Mucosa of descending colon (tissue), 3 donors: ENCODE measurements at places on chromosomes 7 and 10. TPM values are rescaled to one million over a fixed set of nuclear protein-coding genes. Genes with fewer than 3 reads are reported as not detected.

ABCA13 gene
- total RNA-seq = 1.6 TPM

ARHGEF35 gene
- 62.2 TPM for total RNA-seq

GRM3 gene
- total RNA-seq = not detected

ZNF775 gene
- 11.8 TPM for total RNA-seq

SPDYE8 gene
- total RNA-seq = not detected

OR9A4 gene
- 0.26 TPM for total RNA-seq

GTF2IRD1 gene
- 30.7 TPM for total RNA-seq

DNA sequence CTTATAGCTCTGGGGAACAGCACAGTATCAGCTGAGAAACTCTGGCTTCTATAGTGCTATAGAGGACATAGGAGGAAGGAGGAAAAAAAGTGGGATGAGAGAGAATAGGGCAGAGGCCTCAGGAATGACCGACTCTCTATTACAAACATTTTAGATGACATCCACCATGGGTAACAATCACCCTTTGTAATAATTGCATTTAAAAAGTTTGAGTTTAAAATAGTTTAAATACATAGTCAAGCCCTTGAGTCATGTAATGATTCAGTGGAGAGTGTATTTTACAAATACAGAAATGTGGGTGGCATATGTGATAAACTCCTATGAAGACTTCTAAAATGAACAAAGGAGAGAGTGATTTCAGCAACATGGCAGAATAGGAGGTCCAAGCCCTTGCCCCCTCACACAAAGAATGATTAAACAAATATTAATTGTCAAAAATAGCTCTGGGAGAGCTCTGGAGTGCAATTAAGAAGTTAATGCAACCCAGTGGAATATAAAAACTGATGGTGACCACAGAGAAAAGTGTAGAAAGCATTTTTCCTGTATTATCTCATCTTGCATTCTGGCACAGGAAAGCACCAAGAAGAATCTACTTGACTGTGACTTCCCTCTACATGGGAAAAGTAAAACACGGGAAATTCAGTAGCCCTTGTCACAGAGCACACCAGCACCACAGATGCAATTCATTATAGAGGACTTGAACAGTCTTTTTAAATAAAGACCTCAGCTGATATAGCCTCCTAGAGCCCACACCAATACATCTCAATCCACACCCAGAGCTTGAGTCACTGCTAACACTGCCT, 569.0 kb upstream of the SORCS1 start:
- no peak for DNase-seq

GRCh38 chr10:19577807-19578206, 238.4 kb upstream of the PLXDC2 start:
- DNase-seq = no peak

DNA sequence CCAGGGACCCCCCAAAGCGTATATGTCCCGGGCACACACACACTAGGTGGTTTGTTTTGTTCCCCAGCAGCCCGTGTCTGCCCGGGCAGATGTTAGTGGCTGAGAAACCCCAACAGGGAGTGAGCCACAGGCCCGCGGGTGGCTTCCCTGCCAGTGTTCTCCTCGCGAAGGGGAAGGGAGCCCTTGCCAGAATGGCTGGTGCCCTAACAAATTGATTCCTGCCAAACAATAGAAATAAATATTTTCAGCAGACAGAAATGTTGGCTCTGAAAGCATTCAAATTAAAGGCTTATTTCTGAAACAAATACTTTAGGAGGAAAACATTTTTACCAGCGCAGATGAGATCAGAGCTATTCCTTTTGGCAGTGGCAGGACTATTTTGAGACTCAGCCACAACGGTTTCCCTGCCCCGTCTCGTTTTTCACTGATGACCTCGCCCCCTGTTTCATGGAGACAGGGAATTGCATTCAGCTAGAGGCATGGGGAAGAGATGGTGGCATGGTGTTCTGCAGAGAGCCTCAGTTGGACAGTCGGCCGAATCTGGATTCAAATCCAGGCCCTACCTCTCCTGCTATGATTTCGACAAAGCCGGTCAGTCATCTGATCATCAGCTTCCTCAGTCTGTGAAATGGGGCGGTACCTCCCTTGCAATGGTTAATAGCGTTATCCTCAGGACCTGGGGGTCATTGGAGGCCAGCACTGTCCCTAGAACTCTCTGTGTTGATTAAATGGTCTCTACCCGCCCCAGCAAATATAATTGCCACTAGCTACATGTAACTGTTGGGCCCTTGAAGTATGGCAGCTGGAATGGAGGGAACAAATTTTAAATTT, 84.5 kb downstream of the CUX1 start:
- no peak for DNase-seq

DNA sequence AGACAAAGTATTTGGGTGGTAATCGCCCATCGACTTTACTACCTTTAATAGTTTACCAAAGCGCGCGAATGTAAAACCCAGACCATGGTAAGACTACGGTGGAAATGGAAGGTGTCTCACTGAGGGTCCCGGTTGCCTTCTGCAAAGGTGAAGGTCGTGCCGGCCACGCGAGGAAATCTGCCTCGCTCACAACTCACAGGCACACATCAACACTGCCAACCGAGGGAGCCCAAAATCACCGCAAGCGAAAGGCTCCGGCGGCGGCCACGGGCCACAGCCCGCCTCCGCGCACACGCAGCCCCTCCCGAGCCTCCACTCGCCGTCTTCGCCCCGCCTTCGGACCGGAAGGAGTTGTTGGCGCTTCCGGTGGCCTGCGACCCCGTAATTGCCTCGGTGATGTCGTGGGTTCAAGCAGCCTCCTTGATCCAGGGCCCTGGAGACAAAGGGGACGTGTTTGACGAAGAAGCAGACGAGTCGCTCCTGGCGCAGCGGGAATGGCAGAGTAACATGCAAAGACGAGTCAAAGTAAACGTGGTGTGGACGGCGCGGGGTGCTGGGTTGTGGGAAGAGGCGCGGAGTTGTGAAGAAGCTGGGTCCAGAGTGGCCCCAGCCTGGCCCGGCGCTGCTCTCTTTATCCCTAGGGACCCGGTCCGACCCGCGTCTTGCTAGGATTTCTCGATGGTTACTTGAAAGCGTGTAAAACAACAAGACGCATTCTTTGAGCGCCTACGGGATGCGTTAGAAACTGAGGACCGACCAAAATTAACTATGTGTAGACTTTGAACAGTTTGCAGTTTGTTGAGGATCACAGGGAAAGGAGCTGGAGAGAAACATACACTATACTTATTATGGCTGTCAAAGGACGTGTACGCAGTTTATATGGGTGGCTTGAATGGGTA, at the start of gene YAE1:
YAE1 (plus strand) TSS at position 382 of the 899 bp plus-strand sequence; CDS start at position 397, 15 bp downstream.
- peak; percentile 89 for DNase-seq

DNA sequence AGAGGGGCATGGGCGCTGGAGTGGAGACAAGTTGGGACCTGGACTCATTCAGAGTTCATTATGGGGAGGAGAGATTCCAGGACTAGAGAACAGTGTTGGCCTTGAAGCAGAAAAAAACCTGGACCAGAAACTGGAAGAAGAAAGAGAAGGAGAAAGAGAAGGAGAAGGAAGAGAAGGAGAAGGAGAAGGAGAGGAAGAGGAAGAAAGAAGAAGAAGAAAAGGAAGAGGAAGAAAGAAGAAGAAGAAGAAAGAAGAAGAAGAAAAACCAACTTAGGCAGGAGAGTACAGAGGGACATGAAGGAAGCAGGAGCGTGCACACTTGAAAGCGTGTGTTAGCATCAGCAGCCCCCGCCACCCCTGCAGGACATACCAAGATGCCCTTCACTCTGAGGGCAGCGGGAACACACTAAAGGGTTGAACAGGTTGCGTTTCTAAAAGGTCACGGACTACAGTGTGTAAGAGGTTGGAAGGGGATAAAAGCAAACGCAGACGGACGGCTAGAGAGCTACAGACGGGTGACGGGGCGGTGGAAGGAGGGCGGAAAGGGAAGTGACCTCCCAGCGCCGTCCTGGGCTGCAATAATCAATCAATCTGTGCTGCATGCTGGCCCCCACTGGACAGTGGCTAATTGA, 95.3 kb downstream of the SEC61G start:
- DNase-seq = no peak

DNA sequence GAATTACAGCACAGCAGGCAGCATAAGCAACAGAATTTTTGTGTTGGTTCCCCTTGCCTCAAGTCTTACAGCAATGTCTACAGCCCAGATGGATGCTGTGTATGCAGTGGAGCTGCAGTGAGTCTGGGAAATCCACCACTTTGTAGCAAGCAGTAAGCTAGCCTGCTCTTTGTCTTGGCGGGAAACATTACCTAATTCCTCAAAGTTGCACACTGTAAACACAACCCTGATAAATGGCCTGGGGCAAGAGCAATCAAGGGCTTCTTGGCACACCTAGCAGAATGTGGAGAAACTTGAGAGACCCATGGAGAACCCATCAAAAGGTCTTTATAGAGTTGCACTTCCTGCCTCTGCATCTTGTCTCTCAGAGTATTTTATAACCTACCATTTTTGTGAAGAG, 102.0 kb upstream of the FOXP2 start:
- DNase-seq = no peak

- DNase-seq = no peak
These were observed 732.9 kb upstream of the LRRN3 start for GRCh38 chr7:110358028-110358427.

GRCh38 chr7:139752604-139753003, 25.2 kb downstream of the HIPK2 start:
- no peak for DNase-seq

DNA sequence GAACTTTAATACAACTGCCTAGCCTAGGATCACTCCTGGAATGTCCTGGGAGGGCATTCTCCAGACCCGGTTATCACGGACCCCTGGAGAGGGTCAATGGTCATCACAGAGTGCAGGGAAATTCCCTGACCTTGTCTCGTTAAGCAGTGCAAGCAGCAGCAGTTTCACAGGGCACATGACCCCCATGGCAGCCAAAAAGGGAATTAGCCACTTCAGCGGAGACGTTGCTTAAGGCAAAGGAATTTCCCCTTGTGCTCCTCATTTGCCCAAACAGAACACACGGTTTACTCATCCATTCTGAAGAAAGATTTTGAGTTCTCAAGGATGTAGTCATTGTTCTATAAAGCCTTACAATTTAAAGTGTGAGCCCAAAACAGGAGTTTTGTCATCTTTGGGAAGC, 260.3 kb downstream of the SNX13 start:
- DNase-seq = peak; percentile 44

GRCh38 chr7:22732556-22733126, 5.6 kb downstream of the IL6 start:
- DNase-seq = no peak

GRCh38 chr10:123885406-123886170, 6.0 kb downstream of the CPXM2 start:
- no peak for DNase-seq

DNA sequence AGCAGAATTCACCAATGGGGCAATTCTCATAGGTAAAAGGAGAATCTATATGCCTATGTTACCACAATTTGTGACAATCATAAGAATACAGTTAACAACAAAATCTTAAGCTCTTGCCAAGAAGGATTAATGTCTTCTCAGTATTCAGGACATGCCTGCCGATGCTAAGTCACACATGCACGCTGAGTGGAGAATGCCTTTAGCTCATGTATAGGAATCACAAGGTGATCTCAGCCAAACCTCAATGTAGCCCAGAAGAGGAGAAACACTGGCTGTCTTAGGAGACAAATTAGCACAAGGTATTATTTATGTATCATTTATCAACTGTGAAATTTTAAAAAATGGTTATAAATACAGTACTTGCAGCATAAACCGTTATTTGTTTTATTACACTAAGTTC, 2.7 kb downstream of the HTR7 start:
- no peak for DNase-seq

DNA sequence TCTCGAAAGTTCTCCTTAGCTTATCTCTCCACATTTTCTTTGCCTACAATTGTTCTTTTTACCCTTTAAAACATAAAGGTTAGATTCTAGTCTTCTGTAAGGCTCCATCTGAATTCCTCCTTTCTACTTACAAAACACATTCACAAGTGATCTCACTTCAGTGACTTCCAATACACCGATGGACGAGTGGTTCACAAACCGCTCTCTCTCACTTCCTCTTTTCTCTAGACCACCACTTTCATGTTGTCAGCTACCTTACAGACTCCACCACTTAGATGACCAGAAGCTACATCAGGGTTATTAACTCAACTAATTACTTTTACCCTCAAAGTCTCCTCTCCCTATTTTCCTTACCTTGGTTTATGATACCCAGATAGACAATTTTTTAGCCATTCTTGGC, 11.8 kb downstream of the MET start:
- DNase-seq = no peak

DNA sequence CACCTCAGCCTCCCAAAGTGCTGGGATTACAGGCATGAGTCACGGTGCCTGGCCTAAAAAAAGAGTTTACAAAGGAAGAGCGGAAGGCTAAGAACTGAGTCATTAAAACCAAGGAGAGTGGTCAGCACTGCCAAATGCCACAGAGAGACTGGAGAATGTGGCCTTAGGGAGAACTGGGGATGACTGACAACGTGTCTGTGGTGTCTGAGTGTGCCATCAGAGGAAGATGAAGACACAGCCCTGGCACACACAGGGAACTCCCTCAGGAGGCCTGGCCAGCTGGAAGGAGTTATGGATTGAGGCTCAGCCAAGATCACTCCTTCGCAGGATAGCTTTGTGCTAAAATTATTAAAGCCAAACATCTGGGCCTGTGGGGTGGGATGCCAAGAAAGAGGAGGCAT, 3.9 kb upstream of the INA start:
- DNase-seq = no peak
